NCI-H1694 (cell line): ENCODE measurements at places on chromosomes 12 and 14.

GRCh38 chr12:133038118-133038709 is 905 bp downstream of the ZNF84 start:
- no peak for DNase-seq

DNA sequence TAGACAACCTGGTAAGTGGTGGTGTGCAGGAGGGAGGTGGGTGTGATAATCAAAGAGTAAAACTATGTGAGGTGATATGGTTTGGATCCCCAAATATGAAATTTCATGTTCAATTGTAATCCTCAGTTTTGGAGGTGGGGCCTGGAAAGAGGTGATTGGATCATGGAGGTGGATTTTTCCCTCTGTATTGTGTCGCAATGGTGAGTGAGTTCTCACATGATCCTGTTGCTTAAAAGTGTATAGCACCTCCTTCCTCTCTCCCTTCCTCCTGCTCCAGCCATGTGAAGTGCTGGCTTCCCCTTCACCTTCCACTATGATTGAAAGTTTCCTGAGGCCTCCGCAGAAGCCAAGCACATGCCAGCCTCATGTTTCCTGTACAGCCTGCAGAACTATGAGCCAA is 270.2 kb upstream of the FOXG1 start:
- no peak for DNase-seq

GRCh38 chr14:105409364-105409763 is 10.3 kb upstream of the MTA1 start:
- DNase-seq = no peak

DNA sequence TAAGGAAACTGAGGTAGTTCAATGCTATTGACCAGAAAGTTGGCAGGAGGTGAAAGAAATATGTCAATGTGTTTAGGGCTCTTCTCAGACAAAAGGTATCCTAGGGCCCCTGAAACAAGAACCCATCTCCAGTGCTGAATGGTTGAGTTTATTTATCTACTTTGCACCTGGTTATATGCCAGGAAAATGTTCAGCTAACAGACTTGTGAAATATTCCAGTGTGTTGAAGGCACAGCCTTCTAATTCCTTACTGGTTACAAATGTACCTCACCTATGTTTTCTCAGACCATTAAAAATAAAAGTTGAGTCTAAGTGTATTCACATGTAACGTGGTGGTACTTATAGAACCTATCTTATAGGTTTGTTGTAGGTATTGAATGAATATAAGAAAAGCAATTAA is 511.7 kb upstream of the SEL1L start:
- no peak for DNase-seq

DNA sequence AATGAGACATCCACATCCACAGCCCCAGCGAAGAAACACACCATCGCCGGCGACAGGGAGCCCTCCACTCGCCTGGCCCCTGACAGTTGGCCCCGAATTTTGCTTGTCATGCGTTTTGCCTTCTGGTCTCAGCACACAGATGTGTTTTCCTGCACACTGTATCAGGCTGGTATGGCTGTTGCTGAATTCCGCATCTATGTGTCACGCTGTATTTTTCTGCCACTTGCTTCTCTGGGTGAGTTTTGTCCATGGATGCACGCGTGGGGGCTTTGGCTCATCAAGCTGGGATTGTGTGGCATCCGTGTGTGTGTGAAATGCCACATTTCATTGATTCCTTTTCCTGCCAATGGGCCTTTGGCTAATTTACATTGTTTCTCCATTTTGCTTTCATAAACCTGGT is 26.5 kb downstream of the ARL6IP4 start:
- no peak for DNase-seq

DNA sequence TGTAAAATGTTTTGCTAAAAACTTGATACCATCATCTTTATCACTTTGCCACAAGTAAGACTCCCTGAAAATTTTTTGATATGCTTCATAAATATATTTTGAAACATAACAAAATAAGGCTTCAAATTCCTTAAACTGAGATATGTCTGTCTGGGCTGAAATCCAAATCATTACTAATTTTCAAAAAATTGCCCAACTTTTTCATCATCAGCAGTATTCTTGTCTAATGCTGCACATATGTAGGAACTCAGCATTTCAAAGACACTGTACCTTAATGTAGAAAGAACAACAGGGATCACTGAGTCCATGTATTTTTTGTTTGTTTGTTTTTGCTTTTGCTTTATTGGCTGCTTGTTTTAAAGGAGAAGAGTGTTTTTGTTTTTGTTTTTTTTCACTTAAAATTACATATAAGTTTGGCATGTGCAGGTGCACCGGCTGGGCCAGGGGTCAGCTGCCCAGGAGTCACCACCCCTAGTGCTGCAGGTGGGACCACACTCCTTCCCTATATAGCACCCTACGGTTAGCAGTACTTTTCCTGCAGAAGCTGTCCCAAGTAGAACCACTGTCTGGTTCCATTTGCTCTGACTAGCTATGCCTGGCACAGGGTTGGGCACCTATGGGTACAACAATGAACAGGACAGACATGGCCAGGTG is 231.2 kb downstream of the PIK3C2G start:
- DNase-seq = no peak

DNA sequence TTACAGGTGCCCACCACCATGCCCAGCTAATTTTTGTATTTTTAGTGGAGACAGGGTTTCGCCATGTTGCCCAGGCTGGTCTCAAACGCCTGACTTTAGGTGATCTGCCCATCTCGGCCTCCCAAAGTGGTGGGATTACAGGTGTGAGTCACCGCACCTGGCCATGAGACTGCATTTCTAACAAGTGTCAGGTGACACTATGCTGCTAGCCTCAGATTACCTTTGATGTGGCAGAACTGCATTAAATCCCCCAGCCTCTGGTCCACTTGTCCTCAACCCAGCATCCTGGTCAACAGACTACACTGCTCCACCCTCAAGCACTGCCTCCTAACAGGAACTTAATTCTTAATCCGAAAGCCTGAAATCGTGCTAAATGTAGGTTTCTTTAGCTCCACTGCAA is 13.1 kb downstream of the LGMN start:
- no peak for DNase-seq

DNA sequence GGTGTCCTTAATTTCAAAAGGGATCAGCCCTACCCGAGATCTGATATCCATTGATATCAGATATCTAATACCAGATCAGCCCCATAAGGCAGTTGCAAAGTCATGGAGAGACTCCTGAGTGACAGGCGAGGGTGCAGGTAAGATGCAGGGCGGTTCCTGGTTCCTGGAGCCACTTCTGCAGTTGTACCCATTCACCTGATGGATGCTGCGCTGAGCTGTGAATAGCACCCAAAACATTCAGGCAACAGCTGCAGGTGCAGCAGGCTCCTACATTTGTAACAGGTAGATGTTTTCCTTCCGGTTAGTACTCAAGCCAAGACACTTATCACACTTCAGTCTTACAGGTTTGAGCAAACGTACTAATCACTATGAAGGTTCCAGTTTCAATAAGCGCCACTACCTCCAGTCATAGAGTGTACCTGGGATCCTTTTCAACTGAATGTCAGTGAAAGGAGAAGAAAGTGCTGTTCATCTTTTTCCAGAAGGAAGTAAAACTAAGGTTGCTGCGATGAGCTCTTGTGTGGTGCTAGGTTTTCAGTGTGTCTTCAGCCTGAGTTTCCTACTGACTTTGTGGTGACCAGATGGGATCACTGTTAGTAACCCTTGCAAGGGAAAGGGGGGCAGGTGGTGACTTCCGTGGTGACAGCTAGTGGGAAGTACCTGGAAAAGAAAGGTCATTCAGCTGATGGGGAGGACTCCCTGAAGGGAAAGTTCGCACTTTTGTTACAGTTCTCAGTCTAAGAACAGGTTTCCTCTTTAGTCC is 1.9 kb downstream of the ATP6V0A2 start:
- no peak for DNase-seq
